Activated CD8-positive, alpha-beta T cell treated with anti-CD3 and anti-CD28 coated beads for 36 hours (primary cell): ENCODE measurements at places on chromosomes 4 and X. TPM values are rescaled to one million over a fixed set of nuclear protein-coding genes. Genes with fewer than 3 reads are reported as not detected.

DNA sequence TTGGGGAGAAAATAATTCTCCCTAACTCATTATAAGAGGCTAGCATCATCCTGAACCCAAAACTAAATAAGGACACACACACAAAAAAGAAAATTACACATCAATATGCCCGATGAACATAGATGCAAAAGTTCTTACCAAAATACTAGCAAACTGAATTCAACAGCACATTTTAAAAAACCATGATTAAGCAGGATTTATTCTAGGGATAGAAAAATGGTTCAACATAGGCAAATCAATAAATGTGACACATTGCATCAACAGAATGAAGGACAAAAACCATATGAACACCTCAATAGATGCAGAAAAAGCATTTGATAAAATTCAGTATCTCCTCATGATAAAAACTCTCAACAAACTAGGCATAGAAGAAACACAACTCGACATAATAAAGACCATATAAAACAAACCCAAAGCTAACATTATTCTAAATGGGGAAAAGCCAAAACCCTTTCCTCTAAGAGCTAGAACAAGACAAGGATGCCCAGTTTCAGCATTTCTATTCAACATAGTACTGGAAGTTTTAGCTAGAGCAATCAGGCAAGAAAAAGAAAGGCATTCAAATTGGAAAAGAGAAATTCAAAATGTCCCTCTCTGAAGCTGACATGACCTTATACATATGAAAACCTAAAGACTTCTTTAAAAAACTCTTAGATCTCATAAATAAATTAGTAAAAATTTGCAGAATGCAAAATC is 200.9 kb downstream of the NKX6-1 start:
- no peak overlapping the region for H3K27ac ChIP-seq
- no peak for DNase-seq
- H3K36me3 ChIP-seq = no peaks in the 10 kb centered on the region
- H3K4me3 ChIP-seq = no peak overlapping the region
- H3K27me3 ChIP-seq = no peaks in the 10 kb centered on the region
- H3K4me1 ChIP-seq = no peaks in the 10 kb centered on the region

The GPR82 gene
- 0.11 TPM for total RNA-seq

DNA sequence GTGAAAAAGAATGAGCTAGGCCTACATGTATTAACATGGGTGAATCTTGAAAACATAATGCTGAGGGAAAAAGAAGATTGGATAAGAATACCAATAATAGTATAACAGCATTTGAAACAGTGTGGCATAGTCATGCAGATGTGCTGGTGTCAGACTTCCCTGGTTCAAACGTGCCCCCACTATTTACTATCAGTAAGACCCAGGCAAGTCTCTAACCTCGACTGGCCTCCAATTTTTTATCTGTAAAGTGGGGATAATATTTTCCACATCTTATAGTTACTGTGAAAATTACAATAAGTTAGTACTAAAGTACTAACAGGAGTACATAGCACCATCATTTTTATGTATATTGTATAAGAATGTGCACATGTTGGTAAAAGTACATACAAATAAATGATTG is 17.0 kb upstream of the SLAIN2 start:
- no peak overlapping the region for H3K4me3 ChIP-seq
- DNase-seq = no peak
- no peaks in the 10 kb centered on the region for H3K36me3 ChIP-seq
- H3K4me1 ChIP-seq = peaks cover under 1% of the 10 kb centered on the region
- H3K27ac ChIP-seq = no peak overlapping the region
- peaks cover 3% of the 10 kb centered on the region for H3K27me3 ChIP-seq

DNA sequence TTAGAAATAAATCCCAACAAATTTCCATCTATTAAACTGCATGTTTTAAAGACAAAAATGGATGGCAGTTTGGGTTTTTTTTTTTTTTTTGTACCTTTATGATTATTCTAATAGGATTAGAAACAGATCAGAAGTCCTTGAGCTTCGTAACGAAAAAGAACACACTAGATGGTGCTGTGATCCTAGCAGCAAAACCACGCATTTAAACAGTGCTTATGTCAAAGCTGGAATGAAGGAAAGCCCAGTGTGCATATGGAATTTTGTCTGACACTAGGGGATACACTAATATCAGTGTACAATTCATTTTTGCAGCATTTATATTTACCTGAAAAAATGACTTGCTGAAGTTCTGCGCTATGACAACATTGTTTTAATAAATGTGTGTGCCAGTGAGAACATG is 229.1 kb downstream of the VEGFC start:
- H3K36me3 ChIP-seq = no peaks in the 10 kb centered on the region
- no peaks in the 10 kb centered on the region for H3K4me1 ChIP-seq
- H3K27me3 ChIP-seq = no peaks in the 10 kb centered on the region
- no peak overlapping the region for H3K4me3 ChIP-seq
- no peak overlapping the region for H3K27ac ChIP-seq
- DNase-seq = no peak

DNA sequence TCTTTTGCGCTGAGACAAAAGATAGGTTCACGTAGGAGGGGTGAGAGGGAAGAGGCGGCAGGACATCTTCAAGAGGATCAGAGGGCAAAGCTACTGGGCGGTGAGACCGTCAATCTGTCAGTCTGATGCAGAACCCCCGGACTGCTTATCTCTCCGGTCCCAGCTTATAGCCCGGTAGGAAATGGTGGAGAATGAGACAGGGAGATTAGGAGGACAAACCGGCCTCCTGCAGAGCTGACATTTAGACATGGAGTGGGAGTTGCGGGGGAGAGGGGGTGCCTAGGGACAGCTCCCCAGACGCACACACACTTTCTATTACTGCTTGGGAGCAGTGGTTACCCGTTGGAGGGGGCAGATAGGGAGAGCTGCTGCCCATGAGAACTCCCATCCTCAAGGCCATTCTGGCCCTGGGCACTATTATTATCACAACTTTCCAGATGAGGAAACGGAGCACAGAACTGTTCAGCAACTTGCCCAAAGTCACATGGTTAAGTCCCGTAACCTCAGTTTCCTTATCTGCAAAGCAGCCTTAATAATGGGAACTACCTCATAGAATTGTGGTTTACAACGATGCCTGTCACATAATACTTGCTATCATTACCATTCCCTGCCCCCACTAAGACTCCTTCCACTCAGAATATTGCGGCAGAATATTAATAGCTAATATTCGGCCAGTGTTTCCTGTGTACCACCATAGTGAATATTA is 1.1 kb upstream of the HDAC6 start:
- no peaks in the 10 kb centered on the region for H3K27me3 ChIP-seq
- DNase-seq = no peak
- H3K27ac ChIP-seq = peak overlapping the region; percentile 99

- H3K36me3 ChIP-seq = peaks cover 8% of the 10 kb centered on the region
- peaks cover 10% of the 10 kb centered on the region for H3K4me1 ChIP-seq
- peak overlapping the region; percentile 91 for H3K4me3 ChIP-seq
- peak; percentile 49 for DNase-seq
- no peaks in the 10 kb centered on the region for H3K27me3 ChIP-seq
Observed at GRCh38 chrX:154412468-154412867, 1.1 kb downstream of the TAFAZZIN start.

GRCh38 chrX:136227948-136228838 is 23.0 kb downstream of the MAP7D3 start:
- no peaks in the 10 kb centered on the region for H3K27me3 ChIP-seq
- H3K27ac ChIP-seq = peak overlapping the region; percentile 15
- peaks cover 18% of the 10 kb centered on the region for H3K4me1 ChIP-seq

GRCh38 chr4:73864365-73864764 is 4.8 kb upstream of the CXCL1 start:
- H3K4me1 ChIP-seq = peaks cover 4% of the 10 kb centered on the region
- no peak for DNase-seq
- H3K36me3 ChIP-seq = no peaks in the 10 kb centered on the region
- H3K27ac ChIP-seq = no peak overlapping the region
- H3K27me3 ChIP-seq = peaks cover 14% of the 10 kb centered on the region

- H3K27me3 ChIP-seq = no peaks in the 10 kb centered on the region
- no peak overlapping the region for H3K27ac ChIP-seq
- no peak overlapping the region for H3K4me3 ChIP-seq
- no peaks in the 10 kb centered on the region for H3K36me3 ChIP-seq
Observed at GRCh38 chrX:150213481-150214030, 149.6 kb upstream of the MAMLD1 start.

GRCh38 chr4:118810991-118811764 is 24.7 kb downstream of the SEC24D start:
- no peaks in the 10 kb centered on the region for H3K4me1 ChIP-seq
- H3K27me3 ChIP-seq = no peaks in the 10 kb centered on the region
- H3K36me3 ChIP-seq = peaks cover 41% of the 10 kb centered on the region
- DNase-seq = no peak
- no peak overlapping the region for H3K4me3 ChIP-seq

DNA sequence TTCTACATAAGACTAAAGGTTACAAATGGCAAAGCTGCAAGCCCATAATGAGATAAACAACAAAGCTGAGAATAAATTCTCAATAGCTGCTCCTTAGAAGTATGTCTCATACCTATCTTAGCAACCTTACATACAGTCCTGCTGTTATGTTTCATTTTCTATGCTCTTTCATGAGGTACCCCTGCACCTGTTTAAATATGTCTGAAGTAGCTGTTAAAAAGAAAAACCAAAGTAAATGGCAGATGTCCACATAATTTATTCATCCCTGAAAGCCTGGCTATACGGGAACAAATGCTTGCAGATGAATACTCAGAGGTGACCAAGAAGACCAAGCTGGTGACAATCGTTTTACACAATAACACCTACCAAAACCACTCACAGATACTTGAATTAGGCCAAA is 22.5 kb downstream of the PPA2 start:
- peaks cover 25% of the 10 kb centered on the region for H3K4me1 ChIP-seq
- H3K36me3 ChIP-seq = peaks cover 51% of the 10 kb centered on the region
- peak overlapping the region; percentile 2 for H3K27ac ChIP-seq
- no peak for DNase-seq
- H3K27me3 ChIP-seq = no peaks in the 10 kb centered on the region

The VCX gene
- not detected for total RNA-seq

DNA sequence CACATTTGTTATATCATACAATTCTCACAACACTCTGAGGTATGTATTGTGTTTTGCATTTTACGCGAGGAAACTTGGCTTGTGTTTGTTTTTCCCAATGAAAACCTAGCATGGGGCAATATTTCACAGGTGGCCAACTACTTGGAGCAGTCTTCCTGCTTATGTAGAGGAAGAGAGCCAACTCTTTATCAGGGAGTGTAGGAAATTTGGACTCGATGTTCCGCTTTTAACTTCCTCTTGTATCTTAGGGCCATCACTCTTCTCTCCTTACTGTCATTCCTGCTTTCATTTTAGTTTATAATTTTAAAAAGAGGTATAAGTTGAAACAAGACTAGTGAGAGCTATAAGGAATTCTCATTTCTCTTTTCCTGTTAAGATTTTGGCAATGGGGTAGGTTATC is 107.7 kb upstream of the RPS6KA3 start:
- DNase-seq = no peak
- H3K27me3 ChIP-seq = no peaks in the 10 kb centered on the region
- peaks cover 27% of the 10 kb centered on the region for H3K4me1 ChIP-seq
- H3K27ac ChIP-seq = no peak overlapping the region
- no peak overlapping the region for H3K4me3 ChIP-seq
- no peaks in the 10 kb centered on the region for H3K36me3 ChIP-seq

DNA sequence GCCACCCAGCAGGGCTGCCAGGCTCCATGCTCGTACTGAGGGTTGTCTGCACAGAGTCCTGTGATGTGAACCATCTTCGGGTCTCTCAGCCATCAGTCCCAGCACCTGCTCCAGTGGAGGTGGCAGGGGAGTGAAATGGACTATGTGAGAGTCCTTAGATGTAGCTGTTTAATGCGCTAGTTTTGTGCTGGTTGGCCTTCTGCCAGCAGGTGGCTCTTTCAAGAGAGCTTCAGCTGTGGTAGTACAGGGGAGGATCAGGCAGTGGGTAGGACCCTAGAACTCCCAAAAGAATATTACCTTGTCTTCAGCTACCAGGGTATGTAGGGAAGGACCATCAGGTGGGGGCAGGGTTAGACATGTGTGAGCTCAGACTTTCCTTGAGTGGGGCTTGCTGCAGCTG is 1066.0 kb downstream of the GLUD2 start:
- H3K4me1 ChIP-seq = no peaks in the 10 kb centered on the region
- H3K4me3 ChIP-seq = no peak overlapping the region
- no peak overlapping the region for H3K27ac ChIP-seq
- DNase-seq = no peak

The GPAT3 gene
- total RNA-seq = 1.6 TPM

GRCh38 chr4:140296335-140297220 is 76.9 kb upstream of the SCOC start:
- no peak overlapping the region for H3K27ac ChIP-seq
- no peak for DNase-seq
- H3K36me3 ChIP-seq = no peaks in the 10 kb centered on the region
- no peaks in the 10 kb centered on the region for H3K4me1 ChIP-seq
- H3K4me3 ChIP-seq = no peak overlapping the region

DNA sequence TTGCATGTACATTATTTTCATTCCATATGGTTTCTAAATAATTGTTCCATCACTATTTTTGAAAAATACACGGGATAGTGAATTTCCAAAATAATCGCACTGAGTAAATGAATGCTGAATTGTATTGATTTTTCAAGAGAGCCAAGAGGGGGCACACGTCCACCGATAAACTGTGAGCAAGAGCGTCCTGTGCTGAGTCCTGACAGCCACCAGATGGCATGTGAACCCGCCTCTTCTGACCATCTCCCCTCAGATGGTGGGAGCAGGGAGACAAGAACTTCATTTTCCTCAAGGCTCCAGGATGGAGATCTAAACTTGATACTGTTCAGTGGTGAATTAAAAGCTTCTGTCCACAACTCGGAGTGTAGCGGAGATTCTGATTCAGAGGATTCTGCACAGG is 30.6 kb upstream of the IL9R start:
- no peaks in the 10 kb centered on the region for H3K36me3 ChIP-seq
- no peak overlapping the region for H3K27ac ChIP-seq
- H3K4me1 ChIP-seq = peaks cover 7% of the 10 kb centered on the region
- H3K4me3 ChIP-seq = no peak overlapping the region

The SPARCL1 gene
- total RNA-seq = not detected

The PAGE2B gene
- total RNA-seq = not detected

DNA sequence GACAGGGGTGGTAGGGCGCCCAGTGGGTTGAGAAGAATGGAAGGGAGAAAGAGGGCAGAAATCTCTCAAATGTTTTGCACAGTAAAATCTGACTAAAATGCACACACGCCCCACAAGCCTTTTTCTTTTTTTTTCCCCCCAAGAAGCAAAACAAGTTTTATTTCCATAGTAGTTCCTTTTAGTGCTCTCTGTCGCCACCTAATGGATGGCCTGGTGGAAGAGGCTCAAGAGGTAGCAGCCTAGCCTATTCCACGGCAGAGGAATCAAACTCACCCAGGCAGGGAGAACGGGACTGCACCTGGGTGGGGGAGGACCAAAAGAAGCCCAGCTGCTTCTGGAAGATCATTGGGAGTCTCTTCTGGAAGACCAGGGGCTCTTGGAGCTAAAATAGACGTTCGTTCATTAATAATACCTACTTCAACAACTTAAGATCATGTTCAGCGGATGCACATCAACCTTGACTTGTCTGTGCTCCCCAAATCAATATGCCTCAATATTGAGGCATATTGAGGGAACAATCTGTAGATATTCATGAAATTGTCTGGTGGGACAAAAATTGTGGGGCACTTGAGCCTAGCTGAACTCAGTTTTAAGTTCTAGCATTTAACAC is 31.6 kb upstream of the IRAK1 start:
- H3K27ac ChIP-seq = peak overlapping the region; percentile 78
- peaks cover 17% of the 10 kb centered on the region for H3K36me3 ChIP-seq
- peaks cover 35% of the 10 kb centered on the region for H3K4me1 ChIP-seq
- peak; percentile 81 for DNase-seq
- no peak overlapping the region for H3K4me3 ChIP-seq
